ENCODE measurements at places on chromosomes 5 and 9.

- peak; percentile 46 for DNase-seq
Observed at GRCh38 chr9:131046581-131047202, 37.7 kb downstream of the LAMC3 start.

GRCh38 chr9:138049085-138049778, 171.7 kb downstream of the CACNA1B start:
- DNase-seq = no peak

DNA sequence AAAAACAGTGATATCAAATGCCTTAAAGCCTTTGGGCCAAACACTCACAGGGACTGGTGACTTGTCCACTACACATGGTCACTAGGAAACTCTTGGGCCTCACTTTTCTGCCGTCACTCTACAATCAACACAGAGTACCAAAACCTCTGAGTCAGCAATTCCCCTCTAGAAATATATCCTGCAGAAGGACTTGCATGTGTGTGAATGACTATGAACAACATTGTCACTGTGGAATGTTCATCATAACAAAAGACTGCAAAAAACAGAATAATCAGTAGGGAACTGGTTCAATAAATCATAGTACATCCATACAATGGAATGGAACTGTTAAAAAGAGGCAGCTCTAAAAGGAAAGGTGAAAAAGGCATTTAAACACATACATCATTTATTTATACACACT, 44.1 kb upstream of the SMU1 start:
- DNase-seq = no peak

DNA sequence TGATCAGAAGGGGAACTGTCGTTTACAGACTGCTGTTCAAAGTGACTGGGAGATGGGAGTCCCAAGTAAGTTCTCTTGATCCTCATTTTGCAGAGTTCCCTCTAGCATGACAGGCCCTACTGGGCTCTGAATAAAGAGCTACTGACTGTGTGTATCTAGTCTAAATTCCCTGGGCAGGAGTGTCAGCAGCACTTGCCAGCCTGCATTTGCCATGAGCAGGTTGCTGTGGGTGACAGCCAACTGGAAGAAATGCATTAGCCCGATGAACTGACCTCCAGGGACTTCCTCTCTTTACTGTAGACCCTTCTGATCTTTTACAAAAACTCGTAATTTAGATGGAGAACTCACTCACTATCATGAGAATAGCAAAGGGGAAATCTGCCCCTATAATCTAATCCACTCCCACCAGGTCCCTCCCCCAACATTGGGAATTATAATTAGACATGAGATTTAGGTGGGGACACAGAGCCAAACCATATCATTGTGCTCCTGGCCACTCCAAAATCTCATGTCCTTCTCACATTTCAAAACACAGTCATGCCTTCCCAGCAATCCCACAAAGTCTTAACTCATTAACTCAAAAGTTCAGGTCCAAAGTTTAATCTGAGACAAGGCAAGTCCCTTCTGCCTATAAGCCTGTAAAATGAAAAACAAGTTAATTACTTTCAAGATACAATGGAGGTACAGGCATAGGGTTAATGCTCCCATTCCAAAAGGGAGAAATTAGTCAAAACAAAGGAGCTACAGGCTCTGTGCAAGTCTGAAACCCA, 78.9 kb upstream of the CXCL14 start:
- no peak for DNase-seq

GRCh38 chr9:111176511-111176910, 138.2 kb upstream of the LPAR1 start:
- DNase-seq = no peak

DNA sequence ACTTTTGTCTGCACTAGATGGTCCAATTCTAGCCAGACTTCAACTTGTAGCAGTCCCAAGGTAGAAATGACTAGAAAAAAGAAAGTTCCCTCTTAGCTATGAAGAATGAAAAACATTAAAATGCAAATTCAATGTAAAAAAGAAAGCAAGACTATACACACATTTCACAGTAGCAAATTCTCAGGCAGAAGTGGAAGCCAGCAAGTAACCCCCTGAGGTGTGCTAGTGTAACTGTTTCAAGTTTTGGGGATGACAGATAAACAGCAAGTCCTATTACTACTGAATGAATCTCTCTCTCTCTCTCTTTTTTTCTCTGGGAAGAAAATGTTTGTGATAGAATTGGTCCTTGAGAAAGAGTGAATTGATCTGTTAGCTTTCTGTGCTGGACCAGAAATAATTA, 185.6 kb downstream of the EFNA5 start:
- DNase-seq = no peak

GRCh38 chr9:137975936-137976565, 98.5 kb downstream of the CACNA1B start:
- DNase-seq = no peak

- no peak for DNase-seq
Observed at GRCh38 chr9:134062461-134063087, 5.3 kb downstream of the BRD3 start.

DNA sequence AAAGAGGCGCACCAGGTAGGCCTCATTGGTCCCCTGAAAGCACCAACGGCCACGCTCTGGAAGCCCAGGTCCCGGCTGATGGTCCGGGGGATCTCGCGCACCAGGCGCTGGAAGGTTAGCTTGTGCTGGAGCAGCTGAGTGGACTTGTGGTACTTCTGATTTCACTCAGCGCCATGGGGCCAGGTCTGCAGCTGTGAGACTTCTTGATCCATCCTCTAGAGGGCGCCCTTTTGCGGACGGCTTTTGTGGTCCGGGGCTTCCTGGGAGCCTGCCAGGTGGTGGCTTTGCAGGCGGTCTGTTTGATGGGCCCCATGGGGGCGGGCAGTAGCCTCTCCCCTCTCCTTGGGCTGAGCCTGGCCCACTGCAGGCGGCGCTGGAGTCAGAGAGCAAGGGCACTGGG, 10.4 kb downstream of the TAF11L12 start:
- no peak for DNase-seq

DNA sequence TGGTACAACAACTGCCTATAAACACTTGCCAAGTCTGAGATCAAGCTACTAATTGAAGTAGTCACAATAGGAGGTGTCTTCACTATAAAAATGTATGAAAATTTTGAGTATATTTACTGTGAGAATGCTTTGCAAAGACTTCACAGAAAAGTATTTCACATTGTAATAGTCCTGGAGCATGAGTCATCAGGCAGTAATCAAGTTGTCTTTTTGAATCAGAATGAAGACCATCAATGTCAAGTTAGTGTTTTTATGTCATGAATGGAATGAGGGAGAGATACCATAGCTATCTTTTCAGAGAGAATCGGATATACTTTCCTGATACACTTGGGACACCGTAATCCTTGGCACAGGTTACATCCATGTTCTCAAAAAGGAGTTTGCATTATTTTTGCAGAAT, 466.9 kb upstream of the ARRDC3 start:
- DNase-seq = peak; percentile 45

- no peak for DNase-seq
Observed at GRCh38 chr5:40932766-40933165, 23.5 kb downstream of the C7 start.

- DNase-seq = no peak
Observed at GRCh38 chr9:137500666-137501397, 41.7 kb upstream of the NSMF start.

GRCh38 chr5:37723162-37723961, 116.5 kb downstream of the GDNF start:
- DNase-seq = no peak

DNA sequence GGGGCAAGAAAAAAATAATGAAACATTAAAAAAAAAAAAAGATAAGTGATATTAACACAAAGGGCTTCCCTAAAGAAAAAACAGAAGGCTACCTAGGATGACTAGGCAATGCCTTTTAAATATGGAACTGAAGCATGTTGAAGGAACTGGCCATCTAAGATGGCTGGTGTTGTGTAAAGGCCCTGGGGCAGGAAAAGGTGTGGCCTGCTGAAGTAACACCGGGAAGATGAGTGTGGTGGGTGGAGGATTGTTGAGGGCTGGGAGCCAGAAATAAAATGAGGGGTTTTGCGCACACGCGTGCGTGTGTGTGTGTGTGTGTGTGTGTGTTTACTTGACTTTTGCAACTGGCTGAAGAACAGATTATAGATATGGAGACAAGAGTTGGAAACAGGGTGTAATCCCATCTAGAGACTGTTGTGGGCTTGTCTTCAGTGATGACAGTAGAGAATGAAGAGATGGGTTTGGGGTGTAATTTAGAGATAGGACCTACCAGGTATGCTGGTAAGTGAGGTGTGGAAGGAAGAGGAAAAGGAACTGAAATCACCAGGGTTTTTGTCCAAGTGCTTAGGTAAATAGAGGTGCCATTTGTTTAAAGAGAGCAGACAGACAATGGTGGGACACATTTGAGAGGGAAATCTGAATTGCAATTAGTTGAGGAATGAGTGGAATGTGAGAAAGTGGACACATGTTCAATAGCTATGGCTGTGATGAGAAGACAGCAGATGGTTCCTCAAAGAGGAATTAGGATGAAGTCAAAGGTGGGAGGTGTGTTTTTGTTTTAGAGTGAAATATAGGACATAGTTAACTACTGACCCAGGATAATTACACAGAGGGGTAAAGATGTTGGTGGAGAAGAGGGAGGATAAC, 33.9 kb downstream of the RAD23B start:
- DNase-seq = no peak

DNA sequence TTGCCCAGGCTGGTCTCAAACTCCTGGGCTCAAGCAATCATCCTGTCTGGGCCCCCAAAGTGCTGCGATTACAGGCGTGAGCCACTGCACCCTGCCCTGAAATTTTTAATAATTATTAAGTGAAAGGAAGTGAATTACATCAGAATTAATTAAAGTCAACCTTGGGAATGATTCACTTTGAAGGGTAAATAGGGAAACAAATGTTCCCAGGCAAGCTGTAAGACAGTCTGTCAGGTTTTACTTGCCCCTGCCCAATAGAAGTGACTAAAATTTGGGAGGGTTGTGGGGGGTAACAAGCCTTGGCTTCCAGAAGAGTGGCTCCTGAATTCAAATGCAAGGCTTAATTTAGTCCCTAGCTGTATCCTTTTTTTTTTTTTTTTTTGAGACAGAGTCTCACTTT, 1.3 kb upstream of the LIX1 start:
- no peak for DNase-seq

DNA sequence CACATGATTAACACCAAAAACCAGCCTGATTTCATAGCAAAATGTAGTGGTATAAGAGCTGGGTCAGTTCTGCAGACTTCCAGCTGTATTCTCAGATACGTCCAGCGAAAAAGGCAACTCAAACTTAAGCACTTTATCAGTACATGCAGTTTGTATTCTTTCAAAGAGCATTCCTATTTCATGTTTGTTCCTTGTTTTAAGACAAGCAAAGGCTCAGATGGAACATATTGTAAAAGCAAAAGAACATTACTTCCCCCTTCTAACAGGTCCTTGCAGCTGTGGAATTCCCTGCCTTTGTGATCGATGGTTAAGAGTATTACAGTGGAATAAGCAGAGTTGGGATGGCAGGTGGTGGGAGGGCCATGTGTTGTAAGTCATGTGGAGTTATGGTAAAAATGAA, 86.3 kb upstream of the GRHPR start:
- no peak for DNase-seq

- DNase-seq = no peak
Observed at GRCh38 chr9:87718852-87719612, 6.9 kb upstream of the CTSL start.

DNA sequence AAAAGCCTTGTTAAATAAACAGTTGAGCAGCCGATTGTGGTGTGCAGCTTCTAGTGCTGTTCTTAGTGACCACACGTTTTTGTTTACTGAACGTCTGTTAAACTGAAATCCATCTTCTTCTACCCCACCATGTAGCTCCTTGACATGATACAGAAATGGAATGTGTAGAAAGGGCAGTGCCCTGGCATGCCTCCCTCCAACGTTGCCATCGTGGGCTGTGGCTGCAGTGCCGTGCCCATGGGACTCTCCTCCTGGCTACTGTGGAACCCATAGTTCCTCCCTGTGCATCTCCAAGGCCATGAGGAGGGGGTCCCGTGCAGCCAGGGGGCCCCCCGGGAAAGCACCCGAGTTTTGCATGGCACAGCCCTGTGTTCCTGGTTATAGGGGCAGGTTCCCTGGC, 23.3 kb upstream of the TGFBI start:
- no peak for DNase-seq

GRCh38 chr5:171366645-171367044, 21.0 kb upstream of the NPM1 start:
- DNase-seq = no peak

DNA sequence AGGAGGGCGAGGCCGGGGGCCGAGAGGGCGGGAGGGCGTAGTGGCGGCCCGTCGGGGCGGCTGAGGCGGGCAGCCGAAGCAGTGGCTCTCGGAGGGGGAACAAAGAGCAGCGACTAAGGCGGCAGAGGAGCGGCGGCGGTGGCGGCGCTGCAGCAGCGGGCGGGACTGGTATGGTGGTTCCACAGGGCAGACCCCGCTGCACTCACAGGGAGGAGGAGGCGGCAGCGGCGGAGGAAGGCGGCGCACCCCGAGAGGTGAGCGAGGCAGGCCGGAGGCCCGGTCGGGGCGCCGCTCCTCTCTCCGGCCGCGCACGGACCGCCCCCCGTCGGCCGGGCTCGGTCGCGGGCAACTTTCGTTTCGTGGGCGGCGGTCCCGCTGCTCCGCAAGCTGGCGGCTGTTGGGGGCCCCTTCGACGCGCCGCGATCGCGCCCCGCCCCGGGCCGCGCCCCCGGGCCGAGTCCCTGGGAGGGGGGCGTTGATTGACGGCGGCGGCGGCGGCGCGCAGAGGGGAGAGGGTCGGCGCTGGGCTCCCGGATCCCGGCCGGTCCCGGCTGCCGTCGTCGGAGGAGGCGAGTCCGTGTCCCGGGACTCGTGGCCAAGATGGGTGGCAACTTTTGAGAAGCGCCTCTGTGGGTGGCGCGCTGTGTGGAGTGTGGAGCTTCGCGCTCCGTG, 467 bp downstream of the CNOT6 start:
- peak; percentile 24 for DNase-seq

DNA sequence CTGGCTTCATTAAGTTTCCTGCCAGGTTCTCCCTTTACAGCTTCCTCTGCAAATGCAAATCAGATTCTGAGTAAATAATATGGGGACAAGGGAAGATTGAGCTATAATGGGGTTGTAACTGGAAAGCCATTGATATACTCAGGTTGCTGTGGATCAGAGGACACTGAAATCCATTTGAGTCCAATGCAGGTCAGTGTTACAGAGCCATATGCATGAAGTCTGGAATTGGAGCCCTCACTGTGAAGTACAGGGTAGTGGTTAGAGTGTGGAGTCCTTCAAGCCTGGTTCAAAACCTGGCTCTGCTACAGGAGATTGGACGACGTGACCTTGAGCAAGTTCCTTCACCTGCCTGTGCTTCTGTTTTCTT, 48.7 kb downstream of the TIMD4 start:
- DNase-seq = no peak

DNA sequence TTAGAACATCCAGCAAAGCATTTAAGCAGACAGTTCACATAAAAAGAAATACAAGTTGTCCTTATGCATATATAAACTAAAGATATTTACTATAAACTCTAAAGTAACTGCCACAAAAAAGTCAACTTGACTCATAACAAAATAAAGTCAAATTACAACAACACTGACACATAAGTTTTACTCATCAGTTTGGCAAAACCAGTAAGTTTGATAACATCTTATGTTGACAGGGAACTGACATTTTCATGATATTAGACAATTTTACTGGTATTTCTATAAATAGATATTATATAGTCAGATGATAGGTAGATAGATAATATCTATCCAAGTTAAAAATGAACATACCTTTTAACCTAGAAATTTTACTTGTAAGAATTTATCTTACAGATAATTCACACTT, 9.9 kb upstream of the TSLP start:
- DNase-seq = peak; percentile 37

Data from HCEC 1CT (cell line).